GM12878 (cell line): ENCODE measurements at places on chromosomes 1 and 21. TPM values are rescaled to one million over a fixed set of nuclear protein-coding genes. Genes with fewer than 3 reads are reported as not detected.

DNA sequence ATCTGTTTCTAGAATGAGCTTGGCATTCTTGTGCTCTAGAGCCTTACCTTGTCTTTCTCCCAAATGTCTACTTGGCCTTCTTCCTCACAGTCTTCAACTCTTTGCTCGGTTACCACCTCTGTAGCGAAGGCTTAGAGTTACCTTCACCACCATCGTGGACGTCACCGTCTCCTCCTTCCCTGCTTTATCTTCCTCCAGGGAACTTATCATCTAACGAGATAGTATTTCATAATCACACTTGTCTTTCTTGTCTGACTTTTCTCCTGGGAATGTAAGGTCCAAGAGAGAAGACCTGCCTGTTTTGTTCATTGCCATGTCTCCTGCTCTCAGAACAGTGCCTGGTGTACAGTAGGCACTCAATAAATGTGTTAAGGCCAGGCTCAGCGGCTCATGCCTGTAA lies 115.6 kb downstream of the GREM2 start:
- no peak for DNase-seq

- no peak for DNase-seq
Observed at GRCh38 chr21:29499734-29500343, 201.1 kb downstream of the BACH1 start.

DNA sequence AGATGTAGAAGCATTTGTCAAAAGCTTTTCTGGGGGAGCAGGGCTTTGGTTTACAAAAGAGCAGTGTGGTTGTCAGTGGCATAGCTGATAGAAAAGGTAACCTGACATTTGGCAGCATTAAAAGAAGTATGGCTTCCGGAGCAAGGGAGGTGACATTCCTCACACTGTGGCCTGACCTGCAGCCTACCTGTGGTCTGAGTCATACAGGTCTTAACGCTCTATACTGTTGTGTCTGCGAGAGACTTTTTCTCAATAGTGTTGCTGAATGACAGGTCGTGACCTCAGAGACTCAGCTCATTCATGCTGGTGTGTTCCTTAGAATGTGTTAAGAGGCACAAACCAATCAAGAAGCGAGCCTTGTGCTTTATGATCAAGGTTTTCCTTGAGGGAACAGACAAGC lies 19.3 kb downstream of the PHGDH start:
- DNase-seq = no peak

- DNase-seq = no peak
Observed at GRCh38 chr21:35563885-35564451, 496.4 kb downstream of the SETD4 start.

DNA sequence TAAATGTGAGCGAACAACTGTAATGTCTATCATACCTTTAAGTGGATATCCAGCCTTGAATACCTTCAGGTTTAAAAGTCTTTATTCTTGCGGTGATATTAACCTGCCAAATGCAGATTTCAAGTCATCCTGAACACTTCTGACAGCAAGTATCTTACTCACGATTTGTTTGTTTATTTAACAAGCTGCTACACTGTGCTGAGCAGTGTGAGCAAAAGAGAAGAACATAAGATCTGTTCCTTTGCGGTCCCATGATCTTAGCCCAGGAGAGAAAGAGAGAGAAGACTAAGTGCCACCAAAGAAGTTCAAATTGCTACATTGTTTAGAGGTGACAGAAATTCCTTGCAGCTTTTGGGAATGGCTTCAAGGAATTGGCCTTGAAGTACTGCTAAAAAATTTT lies 9.5 kb upstream of the IL24 start:
- no peak for DNase-seq

DNA sequence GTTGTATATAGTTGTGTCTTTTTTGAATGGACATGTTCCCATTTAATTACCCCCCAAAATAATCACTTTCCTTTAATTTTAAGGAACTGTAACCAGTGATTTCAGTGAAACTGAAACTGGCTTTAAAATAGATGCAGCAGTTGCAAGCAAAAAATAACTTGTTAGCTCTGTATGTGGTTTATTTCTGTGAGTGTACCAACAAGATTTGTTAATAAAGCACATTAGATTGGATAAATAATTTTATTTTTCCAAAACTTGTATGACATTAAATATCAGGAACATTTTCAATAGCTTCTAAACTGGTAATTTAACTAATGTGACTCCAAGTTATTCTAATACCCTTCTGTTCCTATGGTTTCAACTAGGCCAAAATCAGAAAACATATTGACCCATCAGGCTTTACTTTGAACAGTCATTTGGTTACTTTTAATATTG lies 184.3 kb upstream of the CACYBP start:
- DNase-seq = no peak

GRCh38 chr1:20112279-20113000 lies 6.9 kb downstream of the PLA2G2D start:
- no peak for DNase-seq

GRCh38 chr1:208292908-208293307 lies 48.7 kb upstream of the PLXNA2 start:
- no peak for DNase-seq

DNA sequence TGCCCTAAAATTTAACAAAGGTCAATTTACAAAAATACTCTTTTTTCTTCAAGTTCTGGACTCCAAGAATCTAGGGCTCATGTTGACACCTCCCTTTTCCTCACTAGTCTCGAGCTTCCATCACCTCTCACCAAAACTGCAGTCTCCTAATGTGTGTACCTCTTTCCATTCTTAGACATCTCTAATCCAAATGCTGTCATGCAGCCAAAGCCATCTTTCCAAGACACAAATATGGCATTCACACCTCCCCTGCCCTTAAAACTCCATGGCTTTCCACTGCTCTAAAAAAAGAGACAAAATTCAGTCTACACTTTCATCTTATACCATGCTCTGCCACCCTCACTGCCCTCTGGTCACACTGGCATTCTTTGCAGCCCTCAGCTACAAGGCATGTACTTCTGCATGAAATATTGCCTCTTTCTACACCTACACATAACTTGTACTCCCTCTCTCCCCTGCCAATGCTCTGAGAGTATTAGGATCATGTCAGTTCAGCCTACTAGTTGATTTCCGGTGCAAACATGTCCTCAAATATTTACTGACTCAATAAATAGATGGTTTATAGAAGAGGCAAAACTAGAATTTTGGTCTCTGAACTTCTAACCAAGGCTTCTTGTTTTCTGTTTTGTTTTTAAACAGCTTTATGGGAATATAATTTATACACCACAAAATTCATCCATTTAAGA lies 26.9 kb downstream of the ADSS2 start:
- DNase-seq = no peak

DNA sequence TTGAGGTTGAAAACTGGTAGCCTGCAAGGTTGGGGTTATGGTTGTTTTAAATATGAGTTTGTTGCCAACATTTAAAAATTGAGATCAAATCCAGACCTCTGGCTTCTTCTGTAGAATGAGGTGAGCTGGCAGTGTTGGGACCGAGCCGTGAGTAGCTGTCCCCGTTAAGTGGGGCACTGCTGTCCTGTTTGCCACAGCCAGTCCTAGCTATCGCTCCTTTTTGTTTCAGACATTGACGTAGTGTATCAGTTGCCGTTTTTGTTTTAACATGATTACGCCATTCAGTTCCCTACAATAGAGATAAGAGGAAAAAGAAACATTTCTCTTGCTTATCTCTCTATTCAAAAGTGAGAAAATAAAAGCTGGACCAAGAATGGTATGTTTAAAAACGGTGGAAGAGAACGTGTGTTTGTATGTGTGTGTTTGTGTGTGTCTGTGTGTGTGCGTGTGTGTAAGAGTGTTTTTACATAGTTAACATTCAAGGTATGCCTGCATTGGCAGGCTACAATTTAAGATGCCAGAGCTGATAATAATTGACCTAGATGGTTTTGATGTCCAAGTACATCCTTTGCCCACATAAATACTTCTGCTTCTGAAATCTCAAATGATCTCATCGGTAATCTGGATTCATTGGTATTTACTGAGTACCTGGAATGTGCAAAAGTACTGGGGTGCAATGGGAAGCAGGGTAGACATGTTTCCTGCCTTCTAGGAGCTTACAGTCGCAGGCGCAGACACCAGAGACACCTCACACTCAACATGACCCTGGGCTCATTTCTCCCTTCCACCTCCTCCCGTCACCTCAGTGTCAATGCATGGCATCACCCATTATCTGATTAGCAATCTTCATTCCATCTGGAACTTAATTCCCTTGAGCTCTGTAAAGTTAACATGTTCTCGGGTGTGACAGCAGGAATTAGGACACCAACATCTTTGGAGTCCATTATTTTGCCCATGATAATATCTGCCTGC lies 65.8 kb downstream of the HUNK start:
- no peak for DNase-seq

GRCh38 chr1:157724537-157725220 lies 24.1 kb upstream of the FCRL3 start:
- no peak for DNase-seq

DNA sequence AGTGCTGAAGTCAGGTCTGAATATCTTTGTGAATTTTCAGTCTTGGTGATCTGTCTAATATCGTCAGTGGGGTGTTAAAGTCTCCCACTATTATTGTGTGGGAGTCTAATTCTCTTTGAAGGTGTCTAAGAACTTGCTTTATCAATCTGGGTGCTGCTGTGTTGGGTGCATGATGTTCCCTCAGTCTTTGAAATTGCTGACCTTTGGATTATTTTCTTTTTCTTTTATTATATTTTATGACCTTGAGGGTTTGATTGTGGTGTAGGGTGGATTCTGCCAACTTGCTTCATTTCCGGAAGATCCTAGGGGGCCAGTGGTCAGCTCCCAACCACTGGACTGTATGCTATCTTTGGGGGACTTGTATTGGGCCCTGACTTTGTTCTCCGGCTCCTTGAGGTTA lies 415.3 kb downstream of the USP25 start:
- DNase-seq = no peak

DNA sequence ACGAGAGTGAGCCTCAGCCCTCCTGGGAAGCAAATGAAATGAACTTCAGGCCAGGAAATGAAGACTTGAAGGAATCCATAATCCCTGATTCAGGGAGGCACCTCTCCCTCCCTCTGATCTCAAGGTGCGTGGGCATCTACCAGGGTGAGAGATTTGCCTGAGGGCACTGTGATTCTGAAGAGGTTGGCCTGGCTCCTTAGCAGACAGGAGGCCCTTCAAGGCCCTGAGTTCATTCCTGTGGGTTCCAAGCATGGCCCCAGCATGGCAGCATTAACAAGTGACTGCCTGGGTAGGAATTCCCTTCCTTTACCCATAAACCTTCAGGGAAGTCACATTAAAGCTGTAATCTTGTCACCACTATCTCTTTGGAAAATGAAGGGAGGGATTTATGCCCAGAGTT lies 29.8 kb upstream of the IFNGR2 start:
- DNase-seq = no peak

- DNase-seq = no peak
Observed at GRCh38 chr1:203152158-203153034, 23.2 kb downstream of the MYBPH start.

DNA sequence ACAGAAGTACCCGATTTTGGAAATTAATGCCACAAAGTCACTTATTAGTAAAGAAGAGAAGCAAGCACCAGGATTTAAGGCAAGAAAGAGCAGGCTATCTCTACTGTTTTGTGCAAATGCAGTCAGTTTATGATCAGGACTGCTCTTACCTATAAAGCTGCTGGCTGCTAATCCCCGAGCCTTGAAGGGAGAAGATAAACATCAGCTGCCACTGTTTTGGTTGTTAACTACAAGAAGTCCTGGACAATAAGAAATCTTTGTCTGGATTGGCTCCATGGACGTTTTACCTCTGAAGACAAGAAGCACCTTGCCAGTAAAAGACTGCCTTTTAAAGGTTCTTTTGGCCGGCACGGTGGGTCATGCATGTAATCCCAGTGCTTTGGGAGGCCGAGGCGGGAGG lies 21.4 kb downstream of the FRRS1 start:
- no peak for DNase-seq

GRCh38 chr1:156924478-156925153 lies 4.2 kb downstream of the LRRC71 start:
- no peak for DNase-seq

DNA sequence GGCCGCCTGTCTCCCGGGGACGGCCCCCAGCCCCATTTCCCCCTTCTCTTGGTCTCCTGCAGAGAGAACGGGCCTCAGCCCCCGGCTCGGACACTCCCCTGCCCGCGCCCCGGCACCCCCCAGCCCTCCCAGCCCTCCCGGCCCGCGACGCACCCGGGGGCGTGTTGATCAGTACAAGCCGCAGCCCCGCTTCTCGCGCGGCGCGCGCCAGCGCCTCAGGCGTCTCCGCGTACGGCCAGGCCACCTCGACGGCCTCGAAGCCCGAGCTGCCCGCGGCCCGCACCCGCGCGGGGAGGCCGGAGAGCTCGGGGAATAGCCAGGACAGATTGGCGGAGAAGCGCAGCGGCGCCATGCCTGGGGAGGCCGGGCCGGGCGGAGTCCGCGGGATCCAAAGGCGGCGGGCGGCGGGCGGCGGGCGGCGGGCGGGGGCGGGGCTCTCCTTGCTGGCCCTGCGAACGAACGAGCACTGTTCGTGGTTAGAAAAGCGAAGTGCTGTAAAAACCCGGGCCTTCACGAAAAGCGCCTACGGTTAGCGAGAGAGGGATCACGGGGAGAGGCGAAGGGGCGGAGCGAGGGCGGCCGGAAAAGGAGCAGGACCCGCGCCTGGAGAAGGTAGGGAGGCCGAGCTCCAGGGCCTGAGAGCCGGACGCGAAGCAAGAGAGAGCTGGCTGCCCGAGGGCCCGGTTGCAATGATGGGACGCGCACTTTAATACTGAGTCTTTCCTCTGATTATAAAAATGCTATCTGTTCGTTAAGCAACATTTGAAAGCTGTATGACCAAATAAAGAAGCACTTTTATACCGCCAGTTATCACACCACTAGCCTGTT lies at the start of gene HYI:
TSS of gene HYI (minus strand) at position 490 of the 828 bp plus-strand sequence. CDS start at position 352, 138 bp downstream.
- peak; percentile 44 for DNase-seq

DNA sequence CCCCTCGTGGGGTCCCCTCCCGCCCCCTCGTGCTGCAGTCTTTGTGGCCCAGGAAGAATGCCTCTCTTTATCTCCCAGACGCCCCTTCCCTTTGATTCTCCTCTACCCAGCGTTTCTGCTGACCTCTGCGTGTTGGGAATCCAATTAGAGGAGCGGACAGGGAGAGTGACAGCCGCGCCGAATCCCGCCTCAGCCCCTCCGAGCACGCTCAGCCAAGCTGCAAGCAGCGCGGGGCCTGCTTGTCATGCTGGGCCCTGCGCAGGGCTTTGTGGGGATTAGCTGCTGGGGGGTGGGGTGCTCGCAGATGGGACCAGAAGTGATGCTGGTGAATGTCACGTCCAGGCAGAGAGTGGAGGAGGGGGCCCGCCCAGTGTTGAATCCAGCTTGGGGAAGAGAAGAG lies 91.1 kb downstream of the EPHB2 start:
- DNase-seq = no peak

GRCh38 chr1:221335161-221336101 lies 406.5 kb downstream of the DUSP10 start:
- DNase-seq = no peak

GRCh38 chr1:76547916-76548315 lies 319.4 kb upstream of the ST6GALNAC5 start:
- no peak for DNase-seq

CLCA1 gene
- polyA plus RNA-seq = not detected in 2 replicates

ERRFI1 gene
- 2.0 and 2.4 TPM in 2 replicates for polyA plus RNA-seq

VN1R5 gene
- polyA plus RNA-seq = not detected in 2 replicates

FAM163A gene
- polyA plus RNA-seq = not detected in 2 replicates

ZMYND12 gene
- polyA plus RNA-seq = 0.53 and 0.67 TPM in 2 replicates

FAF1 gene
- polyA plus RNA-seq = 8.6 and 9.2 TPM in 2 replicates

MYCL gene
- 0.36 and 0.40 TPM in 2 replicates for polyA plus RNA-seq

BSND gene
- polyA plus RNA-seq = not detected in 2 replicates

GBP1 gene
- 1.5 and 2.1 TPM in 2 replicates for polyA plus RNA-seq
